ENCODE measurements at places on chromosomes 5 and 9.

- no peak for DNase-seq
Measured at GRCh38 chr5:39755452-39755851, 330.7 kb upstream of the DAB2 start.

DNA sequence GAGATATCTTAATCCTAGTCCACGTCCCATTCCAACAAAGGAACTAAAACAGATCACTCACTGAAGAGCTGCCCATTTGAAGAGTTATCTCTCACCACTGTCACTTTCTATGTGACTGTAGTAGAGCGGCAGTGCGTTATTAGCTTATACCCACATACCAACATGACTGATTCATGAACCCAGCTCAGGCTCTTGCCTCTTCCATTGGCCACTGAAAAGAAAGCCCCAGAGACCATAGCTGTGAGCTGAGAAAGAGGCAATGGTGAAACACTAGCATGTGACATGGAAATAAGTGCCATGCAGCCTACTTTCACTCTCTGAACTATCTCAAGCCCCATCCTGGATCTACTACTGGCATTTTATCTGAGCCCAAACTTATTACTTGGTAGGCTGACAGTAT lies 151.7 kb upstream of the MOCS2 start:
- no peak for DNase-seq

GRCh38 chr5:96709152-96709821 lies 47.1 kb downstream of the CAST start:
- DNase-seq: peak; percentile 51

GRCh38 chr9:24118190-24118589 lies 292.1 kb upstream of the ELAVL2 start:
- DNase-seq: no peak

- no peak for DNase-seq
Measured at GRCh38 chr9:128498911-128499310, 5.6 kb upstream of the GLE1 start.

Data from AG08396 (cell line).